ENCODE measurements at places on chromosomes 1 and 21. TPM values are rescaled to one million over a fixed set of nuclear protein-coding genes. Genes with fewer than 3 reads are reported as not detected.

DNA sequence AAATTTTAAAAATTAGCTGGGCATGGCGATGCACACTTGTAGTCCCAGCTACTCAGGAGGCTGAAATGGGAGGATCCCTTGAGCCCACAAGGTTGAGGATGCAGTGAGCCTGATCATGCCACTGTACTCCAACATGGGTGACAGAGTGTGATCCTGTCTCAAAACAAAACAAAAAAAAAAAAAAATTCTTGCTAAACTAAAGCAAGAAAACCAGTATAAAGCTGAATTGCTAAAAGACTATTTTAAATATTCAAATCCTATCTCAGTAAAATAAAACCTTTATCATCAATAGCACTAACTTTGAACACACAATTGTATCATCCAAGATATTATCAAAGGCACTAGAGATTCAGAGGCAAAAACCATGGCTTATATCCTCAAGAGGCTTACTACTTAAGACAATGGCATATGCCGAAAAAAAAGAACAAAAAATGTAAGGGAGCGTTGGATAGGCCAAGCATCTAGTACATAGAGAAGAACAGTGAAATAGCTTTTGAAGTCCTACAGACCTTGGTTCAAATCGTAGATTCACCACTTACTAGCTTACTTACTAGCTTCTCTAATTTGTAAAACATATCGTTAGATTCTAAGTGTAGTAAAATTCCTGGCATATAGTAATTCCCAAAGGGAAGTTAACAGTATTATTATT lies 3.6 kb downstream of the EPS15 start:
- DNase-seq: no peak

DNA sequence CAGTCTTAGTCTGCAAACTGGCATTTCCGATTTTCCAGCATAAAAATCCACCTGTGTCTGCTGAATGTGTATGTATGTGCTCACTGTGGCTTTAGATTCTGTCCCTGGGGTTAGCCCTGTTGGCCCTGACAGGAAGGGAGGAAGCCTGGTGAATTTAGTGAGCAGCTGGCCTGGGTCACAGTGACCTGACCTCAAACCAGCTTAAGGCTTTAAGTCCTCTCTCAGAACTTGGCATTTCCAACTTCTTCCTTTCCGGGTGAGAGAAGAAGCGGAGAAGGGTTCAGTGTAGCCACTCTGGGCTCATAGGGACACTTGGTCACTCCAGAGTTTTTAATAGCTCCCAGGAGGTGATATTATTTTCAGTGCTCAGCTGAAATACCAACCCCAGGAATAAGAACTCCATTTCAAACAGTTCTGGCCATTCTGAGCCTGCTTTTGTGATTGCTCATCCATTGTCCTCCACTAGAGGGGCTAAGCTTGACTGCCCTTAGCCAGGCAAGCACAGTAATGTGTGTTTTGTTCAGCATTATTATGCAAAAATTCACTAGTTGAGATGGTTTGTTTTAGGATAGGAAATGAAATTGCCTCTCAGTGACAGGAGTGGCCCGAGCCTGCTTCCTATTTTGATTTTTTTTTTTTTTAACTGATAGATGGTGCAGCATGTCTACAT lies 2.5 kb upstream of the OLFML3 start:
- DNase-seq: peak; percentile 90

FCRL6 gene
- not detected for total RNA-seq

- no peak for DNase-seq
These were observed 53.0 kb downstream of the EPHB2 start for GRCh38 chr1:22763487-22764200.

AIRE gene
- 9.7 TPM for total RNA-seq

S100A7A gene
- not detected for total RNA-seq

- no peak for DNase-seq
These were observed 156.2 kb downstream of the RHOU start for GRCh38 chr1:228891272-228892034.

- no peak for DNase-seq
These were observed 84.9 kb upstream of the C21orf91 start for GRCh38 chr21:17903929-17904639.

DNA sequence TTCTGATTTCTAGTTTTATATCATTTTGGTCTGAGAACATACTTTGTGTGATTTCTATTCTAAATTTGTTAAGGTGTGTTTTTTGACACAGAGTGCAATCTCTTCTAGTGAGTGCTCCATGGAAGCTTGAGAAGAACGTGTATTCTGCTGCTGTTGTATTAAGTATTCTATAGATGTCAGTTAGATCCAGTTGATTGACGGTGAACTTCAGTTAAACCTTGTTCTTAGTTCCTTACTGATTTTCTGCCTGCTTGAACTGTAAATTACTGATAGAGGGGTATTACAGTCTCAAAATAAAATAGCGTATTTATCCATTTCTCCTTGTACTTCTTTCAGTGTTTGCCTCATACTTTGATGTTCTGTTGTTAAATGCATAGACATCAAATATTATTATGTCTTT lies 248.1 kb upstream of the GREM2 start:
- DNase-seq: no peak

GRCh38 chr1:82125119-82125518 lies 324.4 kb downstream of the ADGRL2 start:
- no peak for DNase-seq

GRCh38 chr1:204852854-204853253 lies 17.8 kb upstream of the NFASC start:
- no peak for DNase-seq

DNA sequence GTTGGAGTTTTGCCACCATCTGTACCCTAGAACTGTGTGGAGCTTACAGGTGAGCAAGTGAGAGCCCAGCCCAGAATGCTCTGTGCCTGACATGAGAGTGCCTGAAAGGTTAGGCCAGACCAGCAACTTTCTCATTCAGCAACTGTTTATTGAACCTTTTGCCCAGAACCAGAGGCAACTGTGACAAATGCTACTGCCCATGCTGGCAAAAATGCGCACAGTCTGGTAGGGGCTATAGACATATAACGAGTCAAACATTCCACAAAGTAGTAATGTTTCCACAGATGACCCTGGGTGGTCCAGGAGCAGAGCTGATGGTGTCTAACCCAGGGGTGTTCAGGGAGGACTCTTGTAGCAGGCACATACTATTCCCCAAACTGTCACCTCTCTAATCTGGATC lies 56.0 kb upstream of the GCLM start:
- DNase-seq: no peak

DNA sequence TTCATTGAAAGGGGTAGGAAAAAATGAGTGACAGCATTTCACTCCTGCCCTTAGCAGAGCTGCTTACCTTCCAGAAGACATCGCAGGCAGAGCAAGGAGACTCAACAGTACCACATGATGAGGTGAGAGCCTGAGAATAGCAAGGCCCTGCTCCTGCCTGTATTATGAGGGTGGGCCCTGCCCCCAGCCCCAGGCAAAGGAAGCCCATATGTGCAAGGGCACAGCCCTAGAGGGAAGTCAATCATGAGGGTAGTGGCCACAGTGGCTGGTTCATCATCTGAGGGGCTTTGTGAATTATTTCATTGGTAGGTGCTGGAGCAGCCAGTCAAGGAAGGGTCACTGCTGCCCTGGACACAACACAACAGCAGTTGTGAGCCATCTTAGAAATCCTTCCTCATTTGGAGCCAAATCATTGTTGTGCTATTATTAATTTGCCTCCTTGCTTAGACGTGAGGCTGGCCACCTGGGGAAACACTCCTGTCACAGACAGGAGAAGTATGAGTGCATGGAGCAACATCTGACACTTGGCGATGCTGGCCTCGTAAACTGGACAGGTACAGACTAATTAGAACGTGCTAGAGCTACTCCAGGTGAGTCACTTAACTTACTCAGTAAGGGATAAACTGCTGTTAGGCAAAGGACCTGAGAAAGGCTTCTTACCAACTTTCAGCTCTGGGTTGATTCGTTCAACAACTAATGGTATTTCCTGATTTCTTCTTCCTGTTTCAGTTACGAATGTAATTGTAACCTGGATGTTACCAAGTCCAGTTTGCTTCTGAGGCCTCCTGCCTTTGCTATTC lies 22.7 kb upstream of the ACBD6 start:
- no peak for DNase-seq

DNA sequence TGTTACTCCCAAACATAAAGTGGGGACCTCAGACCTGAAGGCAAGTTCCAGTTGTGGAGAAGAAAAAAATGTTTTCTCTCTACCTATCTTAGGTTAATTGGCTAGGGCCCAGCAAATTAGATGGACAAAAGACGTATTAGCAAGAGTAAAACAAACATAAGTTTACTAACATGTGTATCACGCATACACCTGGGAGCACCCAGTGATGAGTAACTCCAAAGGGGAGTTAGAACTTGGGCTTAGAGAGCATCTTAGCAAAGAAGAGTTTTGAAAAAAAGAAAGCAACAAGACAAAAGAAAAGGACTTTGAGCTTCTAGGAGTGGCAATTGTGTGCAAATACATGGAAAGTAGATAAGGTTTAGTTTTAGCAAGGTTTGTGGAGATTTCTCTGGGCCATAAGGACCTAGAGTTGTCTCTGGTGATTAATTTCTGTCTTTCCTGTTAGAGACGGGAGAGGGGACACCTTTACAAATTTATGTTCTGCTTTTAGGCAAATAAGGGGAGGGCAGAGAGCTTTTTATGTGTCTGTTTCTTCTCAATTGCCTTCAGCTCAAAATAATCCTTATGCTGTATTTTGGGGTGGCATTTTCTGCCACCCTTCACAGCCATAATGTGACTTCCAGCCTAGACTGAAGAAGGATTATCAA lies 76.7 kb upstream of the PTGFRN start:
- no peak for DNase-seq

PROK1 gene
- total RNA-seq: not detected

PRKCZ gene
- 0.27 TPM for total RNA-seq

GRCh38 chr1:199075792-199076191 lies 437.0 kb downstream of the PTPRC start:
- no peak for DNase-seq

DNA sequence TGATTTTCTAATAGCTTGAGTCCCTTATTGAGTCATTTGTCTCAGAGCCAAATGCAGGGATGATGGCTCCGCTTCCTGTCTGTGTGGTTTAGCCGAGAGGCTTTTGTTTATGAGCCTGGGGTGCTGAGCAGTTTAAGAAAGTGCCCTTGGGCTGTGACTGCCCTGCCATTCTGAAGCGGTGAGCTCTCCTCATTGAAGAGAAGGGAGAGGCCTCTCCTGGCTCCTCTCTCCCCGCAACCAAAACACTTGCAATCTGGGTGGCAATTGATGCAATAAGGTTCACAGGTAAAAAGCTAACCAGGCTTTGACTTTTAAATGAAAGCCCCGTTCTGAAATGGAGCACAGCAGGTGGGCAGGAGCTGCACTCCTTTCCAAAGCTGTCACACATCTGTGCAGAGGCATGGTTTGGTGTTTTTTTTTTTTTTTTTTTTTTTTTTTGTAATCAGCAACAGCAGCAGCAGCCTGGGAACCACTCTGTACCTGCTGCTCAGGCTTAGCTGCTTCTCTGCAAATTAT lies 403.7 kb downstream of the SIPA1L2 start:
- DNase-seq: peak; percentile 75

DNA sequence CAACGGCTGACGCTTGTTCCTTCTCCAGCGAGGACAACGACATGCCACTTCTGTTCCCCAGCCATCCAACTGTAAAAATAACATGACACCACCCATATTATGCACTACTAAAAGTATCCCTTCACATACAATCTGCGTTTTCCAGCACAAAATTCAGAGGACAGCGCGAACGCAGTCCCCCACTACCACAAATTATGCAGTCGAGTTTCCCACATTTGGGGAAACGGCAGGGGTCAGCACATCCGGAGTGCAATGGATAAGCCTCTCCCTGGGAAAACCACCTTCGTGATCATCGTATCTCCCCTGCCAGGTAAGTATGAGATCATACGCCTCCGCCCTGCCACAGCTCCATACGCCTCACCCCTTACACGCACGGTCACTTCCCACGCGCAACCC lies 120.9 kb downstream of the PPIAL4G start:
- DNase-seq: no peak
